NCI-H2029 treated with DMSO at 0.1 percent for 48 hours (cell line): ENCODE measurements at places on chromosomes 3 and 15.

- no peak for DNase-seq
These were observed 3.9 kb downstream of the ABHD6 start for GRCh38 chr3:58241306-58242044.

DNA sequence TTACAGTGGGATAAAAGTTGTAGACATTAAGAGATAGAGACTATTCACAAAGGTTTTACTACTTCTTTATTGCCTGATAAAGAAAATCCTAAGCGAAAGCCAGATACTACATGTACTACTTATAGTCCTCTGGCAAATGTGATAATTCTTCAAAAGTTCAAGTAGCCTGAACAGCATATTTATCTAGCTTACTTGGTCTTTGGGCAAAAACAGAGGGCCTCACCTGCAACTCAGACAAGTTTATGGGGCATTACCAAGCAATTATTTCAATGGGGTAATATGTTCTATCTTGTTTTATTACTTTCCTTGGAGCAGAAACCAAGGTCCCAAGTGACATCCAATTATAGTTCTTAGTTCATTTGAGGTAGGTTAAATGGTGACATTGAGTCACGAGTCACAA lies 390.1 kb upstream of the ARHGEF26 start:
- DNase-seq = no peak

- no peak for DNase-seq
These were observed 334.5 kb upstream of the KCNMB2 start for GRCh38 chr3:178201714-178202113.

GRCh38 chr15:79314811-79315210 lies 3.9 kb downstream of the TMED3 start:
- no peak for DNase-seq

GRCh38 chr3:9147215-9147895 lies 102.1 kb downstream of the SRGAP3 start:
- no peak for DNase-seq

- DNase-seq = no peak
These were observed 11.3 kb downstream of the TBC1D2B start for GRCh38 chr15:78065973-78066946.

DNA sequence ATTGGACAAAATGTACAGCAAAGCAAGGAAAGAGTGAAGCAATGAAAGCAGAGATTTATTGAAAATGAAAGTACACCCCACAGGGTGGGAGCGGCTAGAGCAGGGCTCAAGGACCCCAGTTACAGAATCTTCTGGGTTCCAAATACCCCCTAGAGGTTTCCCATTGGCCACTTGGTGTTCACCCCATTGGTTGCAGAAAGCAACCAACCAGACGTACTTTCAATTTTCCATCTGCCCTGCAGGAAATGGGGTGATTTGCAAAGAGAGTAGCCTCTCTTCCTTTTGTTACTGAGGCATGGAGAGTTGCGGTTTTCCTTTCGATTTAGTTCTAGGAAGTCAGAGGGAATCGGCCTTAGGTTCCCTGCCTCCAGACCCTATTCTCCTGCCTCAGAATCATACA lies 2.4 kb downstream of the PML start:
- no peak for DNase-seq

GRCh38 chr3:14391033-14391432 lies 11.4 kb upstream of the SLC6A6 start:
- DNase-seq = peak; percentile 35

- DNase-seq = no peak
These were observed 2.2 kb downstream of the PIAS1 start for GRCh38 chr15:68056097-68056865.

GRCh38 chr3:46495901-46496456 lies 1.8 kb upstream of the RTP3 start:
- no peak for DNase-seq

DNA sequence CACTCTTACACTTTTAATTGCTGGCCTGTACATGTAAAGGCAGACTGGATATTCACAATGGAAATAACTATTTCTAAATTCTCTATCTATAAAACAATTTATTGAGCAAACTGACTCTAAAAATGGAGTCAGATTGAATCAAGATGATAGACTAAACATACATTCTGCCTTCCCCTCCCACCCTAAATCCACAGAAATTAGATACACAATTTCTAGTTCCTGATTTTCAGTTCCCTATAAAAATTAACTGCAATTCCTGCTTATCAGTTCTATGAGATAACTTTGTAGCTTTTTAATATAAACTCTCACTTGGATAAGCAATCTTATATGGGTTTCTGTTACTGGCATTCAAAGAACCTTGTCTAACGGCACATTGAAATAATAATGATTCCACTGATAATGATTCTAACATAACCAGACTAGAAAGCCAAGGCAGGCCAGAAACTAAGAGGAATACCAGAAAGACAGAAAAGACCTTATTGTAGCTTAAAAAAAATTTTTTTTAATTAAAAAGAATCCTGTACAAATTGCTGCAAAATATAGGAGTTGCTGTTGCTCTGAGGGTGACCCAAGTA lies 33.1 kb downstream of the TBC1D5 start:
- no peak for DNase-seq

- DNase-seq = no peak
These were observed 32.7 kb downstream of the KCNMB2 start for GRCh38 chr3:178568911-178569310.

GRCh38 chr3:131386429-131387165 lies 5.0 kb downstream of the NUDT16 start:
- DNase-seq = no peak

DNA sequence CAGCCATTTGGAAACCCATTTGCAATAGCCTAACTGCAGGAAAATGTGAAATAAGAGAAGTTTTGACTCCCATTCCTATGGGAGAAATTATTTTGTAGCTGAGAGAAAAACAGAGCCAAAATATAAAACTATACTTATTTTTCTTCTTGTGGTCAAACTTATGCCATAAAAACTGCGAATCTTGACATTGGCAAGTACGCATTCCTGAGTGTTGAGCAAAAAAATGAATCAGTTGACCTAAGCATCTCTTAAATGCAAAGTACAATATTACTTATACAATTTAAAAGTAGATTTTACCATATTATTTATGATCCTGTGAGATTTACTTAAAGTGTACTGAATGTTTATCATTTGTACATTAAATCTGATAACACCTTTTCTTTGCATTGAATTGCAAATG lies 50.1 kb upstream of the CMC1 start:
- DNase-seq = no peak
